Osteocyte (in vitro differentiated cells): ENCODE measurements at places on chromosomes 1 and 21. TPM values are rescaled to one million over a fixed set of nuclear protein-coding genes. Genes with fewer than 3 reads are reported as not detected.

DNA sequence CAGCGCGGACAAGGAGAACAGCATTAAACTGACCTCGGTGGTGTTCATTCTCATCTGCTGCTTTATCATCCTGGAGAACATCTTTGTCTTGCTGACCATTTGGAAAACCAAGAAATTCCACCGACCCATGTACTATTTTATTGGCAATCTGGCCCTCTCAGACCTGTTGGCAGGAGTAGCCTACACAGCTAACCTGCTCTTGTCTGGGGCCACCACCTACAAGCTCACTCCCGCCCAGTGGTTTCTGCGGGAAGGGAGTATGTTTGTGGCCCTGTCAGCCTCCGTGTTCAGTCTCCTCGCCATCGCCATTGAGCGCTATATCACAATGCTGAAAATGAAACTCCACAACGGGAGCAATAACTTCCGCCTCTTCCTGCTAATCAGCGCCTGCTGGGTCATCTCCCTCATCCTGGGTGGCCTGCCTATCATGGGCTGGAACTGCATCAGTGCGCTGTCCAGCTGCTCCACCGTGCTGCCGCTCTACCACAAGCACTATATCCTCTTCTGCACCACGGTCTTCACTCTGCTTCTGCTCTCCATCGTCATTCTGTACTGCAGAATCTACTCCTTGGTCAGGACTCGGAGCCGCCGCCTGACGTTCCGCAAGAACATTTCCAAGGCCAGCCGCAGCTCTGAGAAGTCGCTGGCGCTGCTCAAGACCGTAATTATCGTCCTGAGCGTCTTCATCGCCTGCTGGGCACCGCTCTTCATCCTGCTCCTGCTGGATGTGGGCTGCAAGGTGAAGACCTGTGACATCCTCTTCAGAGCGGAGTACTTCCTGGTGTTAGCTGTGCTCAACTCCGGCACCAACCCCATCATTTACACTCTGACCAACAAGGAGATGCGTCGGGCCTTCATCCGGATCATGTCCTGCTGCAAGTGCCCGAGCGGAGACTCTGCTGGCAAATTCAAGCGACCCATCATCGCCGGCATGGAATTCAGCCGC lies 2.5 kb downstream of the S1PR1 start:
- no peak for DNase-seq
- no peak overlapping the region for H3K27ac ChIP-seq
- H3K27me3 ChIP-seq: peaks cover 41% of the 10 kb centered on the region
- no peaks in the 10 kb centered on the region for H3K36me3 ChIP-seq

- no peak for DNase-seq
- H3K36me3 ChIP-seq: no peaks in the 10 kb centered on the region
- peaks cover 28% of the 10 kb centered on the region for H3K4me1 ChIP-seq
- no peaks in the 10 kb centered on the region for H3K27me3 ChIP-seq
- no peak overlapping the region for H3K4me3 ChIP-seq
- no peak overlapping the region for H3K27ac ChIP-seq
Measured at GRCh38 chr21:27190601-27191000, 223.7 kb upstream of the ADAMTS5 start.

GRCh38 chr1:6303397-6304012 lies 42.6 kb upstream of the GPR153 start:
- H3K27ac ChIP-seq: no peak overlapping the region
- peaks cover 6% of the 10 kb centered on the region for H3K36me3 ChIP-seq
- H3K27me3 ChIP-seq: no peaks in the 10 kb centered on the region
- DNase-seq: no peak
- peaks cover 3% of the 10 kb centered on the region for H3K4me1 ChIP-seq

DNA sequence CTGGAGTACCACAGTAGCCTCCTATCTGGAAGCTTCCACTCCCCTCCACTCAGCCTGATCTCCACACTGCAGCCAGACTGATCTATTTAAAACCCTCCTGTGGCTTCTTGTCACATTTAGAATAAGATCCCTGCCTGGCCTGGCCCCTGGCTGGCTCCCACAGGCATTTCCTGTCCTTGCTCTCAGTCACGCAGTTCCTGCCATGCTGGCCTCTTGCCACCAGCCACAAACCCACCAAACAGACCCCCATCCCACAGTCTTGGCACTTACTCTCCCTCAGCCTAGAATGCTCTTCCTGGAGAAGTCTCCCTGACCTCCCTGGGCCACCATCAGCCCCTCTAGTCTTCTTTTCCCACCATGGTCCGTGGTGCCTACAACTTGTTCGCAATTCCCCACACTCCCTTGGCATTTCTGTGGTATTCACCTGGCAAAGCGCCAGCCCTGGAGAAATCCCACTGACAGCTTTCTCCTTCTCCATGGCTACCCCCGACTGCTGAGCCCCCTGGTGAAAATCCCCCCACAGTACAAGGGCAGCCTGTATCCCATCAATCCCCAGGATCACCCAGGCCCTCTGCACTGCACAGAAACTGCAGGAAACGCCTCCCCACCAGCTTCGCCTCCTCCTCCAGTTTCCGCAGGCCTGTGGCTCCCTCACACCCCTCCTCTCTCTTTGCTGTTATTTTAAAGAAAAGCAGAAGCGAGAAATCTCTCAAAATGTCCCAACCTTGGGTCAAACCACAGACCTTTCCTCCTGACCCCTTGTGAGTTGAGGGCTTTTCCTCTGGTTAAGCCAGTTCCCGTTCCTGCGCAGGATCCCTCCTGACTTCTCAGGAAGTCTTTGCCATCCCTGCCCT lies 94.5 kb downstream of the SYT2 start:
- H3K27me3 ChIP-seq: no peaks in the 10 kb centered on the region
- peak overlapping the region; percentile 15 for H3K4me3 ChIP-seq
- peaks cover 61% of the 10 kb centered on the region for H3K4me1 ChIP-seq
- peak overlapping the region; percentile 96 for H3K27ac ChIP-seq
- no peaks in the 10 kb centered on the region for H3K36me3 ChIP-seq

GRCh38 chr1:65975708-65976107 lies 183.0 kb downstream of the PDE4B start:
- no peak overlapping the region for H3K27ac ChIP-seq
- peaks cover 4% of the 10 kb centered on the region for H3K27me3 ChIP-seq
- no peak for DNase-seq
- no peak overlapping the region for H3K4me3 ChIP-seq
- H3K36me3 ChIP-seq: no peaks in the 10 kb centered on the region

- no peak overlapping the region for H3K4me3 ChIP-seq
- DNase-seq: no peak
- no peaks in the 10 kb centered on the region for H3K27me3 ChIP-seq
- H3K4me1 ChIP-seq: no peaks in the 10 kb centered on the region
- H3K36me3 ChIP-seq: peaks cover 63% of the 10 kb centered on the region
Measured at GRCh38 chr1:45656573-45657226, 29.6 kb downstream of the GPBP1L1 start.

- no peaks in the 10 kb centered on the region for H3K27me3 ChIP-seq
- H3K27ac ChIP-seq: peak overlapping the region; percentile 88
- H3K4me1 ChIP-seq: peaks cover 71% of the 10 kb centered on the region
- H3K36me3 ChIP-seq: no peaks in the 10 kb centered on the region
- no peak for DNase-seq
- H3K4me3 ChIP-seq: peak overlapping the region; percentile 24
Measured at GRCh38 chr1:184296466-184297243, 90.2 kb upstream of the C1orf21 start.

DNA sequence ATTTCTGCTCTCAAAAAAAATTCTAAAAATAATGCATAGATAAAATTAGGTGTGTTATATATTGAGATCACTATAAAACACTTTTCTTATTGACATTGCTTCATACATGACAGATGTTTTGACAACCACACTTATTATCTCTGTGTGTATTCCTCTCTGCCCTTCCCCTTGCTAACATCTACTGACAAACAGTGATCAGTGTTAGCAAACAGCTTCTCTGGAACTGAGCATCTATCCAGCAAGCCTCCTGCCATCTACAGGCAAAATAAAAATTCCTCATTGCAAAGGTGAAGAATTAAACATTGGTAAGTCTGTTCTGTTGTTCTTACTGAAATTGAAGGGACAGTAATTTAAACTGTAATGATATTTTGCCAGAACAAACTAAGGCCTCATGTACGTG lies 2153.9 kb downstream of the NCAM2 start:
- no peak overlapping the region for H3K27ac ChIP-seq
- DNase-seq: no peak
- H3K4me1 ChIP-seq: no peaks in the 10 kb centered on the region
- no peaks in the 10 kb centered on the region for H3K27me3 ChIP-seq
- H3K36me3 ChIP-seq: no peaks in the 10 kb centered on the region
- no peak overlapping the region for H3K4me3 ChIP-seq

- H3K4me1 ChIP-seq: peaks cover 19% of the 10 kb centered on the region
- H3K4me3 ChIP-seq: peak within 1 kb of the TSS; percentile 64
- no peaks in the 10 kb centered on the region for H3K27me3 ChIP-seq
Measured at GRCh38 chr1:150765296-150765976, at the start of gene CTSS. Gene CTSS (minus strand): TSS chr1:150765778. CDS start chr1:150764763, 1,015 bp downstream.

DNA sequence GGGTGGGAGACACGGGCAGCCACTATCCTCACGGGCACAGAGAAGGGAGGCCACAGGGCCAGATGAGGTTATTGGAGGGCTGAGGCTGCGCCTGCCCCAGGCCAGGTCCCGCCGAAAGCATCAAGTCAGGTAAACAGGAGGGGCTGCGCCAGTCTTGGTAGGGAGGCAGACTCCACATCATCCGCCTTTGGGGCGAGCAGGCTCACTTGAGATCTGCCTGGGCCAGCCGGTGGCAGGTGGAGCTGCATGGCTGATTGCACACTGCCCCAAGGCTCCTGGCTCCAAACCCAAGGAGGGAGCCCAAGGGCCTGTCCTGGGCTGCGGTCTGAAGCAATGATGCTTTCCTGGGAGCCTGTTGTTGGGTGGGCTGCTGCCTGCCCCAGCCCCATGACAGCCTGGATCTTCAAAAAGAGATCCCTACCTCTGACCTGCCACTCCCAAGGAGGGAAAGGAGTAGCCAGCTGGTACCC lies 4.6 kb downstream of the SMIM1 start:
- H3K27me3 ChIP-seq: no peaks in the 10 kb centered on the region
- no peak overlapping the region for H3K4me3 ChIP-seq
- DNase-seq: no peak
- peaks cover 14% of the 10 kb centered on the region for H3K36me3 ChIP-seq

DNA sequence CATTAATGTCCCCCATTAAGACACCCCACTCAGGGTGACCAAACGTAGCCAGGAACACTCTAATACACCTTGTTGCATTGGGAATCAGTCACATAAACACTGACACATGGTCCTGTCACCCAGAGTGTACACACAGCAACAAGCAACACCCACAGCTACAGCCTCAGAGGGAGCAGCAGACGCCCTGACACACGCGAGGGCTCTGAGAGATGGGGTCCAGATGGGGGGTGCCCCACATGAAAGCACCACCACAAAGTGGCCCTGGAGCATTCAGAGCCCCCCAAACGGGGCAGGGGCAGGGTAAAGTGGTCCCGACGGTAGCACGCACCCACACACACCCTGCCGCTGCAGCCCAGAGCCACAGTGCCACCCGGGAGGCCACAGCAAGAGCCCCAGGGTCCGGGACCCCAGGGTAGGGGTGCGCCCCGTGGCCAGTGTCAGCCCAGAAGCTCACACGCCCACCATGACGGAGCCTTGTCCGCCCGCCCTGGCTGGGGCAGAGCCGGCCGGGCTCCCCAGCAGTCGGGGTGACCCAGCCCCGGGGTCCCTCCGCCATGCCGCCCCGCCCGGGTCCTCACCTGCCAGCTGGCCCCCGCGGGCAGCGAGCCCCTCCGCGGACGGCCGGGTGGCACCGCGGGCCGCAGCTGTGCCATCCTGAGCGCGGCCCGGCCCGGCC lies 47.3 kb downstream of the RAP1GAP start:
- peaks cover 4% of the 10 kb centered on the region for H3K27me3 ChIP-seq
- H3K27ac ChIP-seq: no peak overlapping the region
- no peaks in the 10 kb centered on the region for H3K36me3 ChIP-seq
- peaks cover 5% of the 10 kb centered on the region for H3K4me1 ChIP-seq
- no peak for DNase-seq
- peak overlapping the region; percentile 40 for H3K4me3 ChIP-seq

DNA sequence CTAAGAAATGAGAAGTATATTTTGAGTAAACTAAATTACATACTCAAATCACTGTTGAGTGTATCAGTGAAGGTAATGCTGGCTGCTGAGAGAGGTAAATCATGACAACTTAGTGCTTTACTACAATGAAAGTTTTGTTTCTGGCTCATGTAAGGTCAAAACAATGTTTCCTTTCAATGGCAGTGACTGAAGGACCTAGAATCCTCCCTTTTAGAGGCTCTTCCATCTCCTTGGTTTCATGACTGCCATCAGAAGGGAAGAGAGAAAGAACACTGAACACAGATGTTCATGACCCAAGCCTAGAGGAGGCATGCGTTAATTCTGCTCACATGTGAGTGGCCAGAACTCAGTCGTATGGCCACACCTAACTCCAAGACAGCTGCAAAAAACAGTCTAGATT lies 130.6 kb downstream of the AKT3 start:
- DNase-seq: no peak
- peak overlapping the region; percentile 78 for H3K27ac ChIP-seq
- no peaks in the 10 kb centered on the region for H3K27me3 ChIP-seq
- no peak overlapping the region for H3K4me3 ChIP-seq
- H3K36me3 ChIP-seq: peaks cover 2% of the 10 kb centered on the region
- peaks cover 60% of the 10 kb centered on the region for H3K4me1 ChIP-seq

Gene CAMK1G
- not detected in 2 replicates for total RNA-seq

Gene RGL1
- total RNA-seq: 68.1 and 69.4 TPM in 2 replicates
